CD4-positive, alpha-beta T cell treated with Interleukin-1 beta for 1 hour (primary cell): ENCODE measurements at places on chromosomes 6 and 20.

DNA sequence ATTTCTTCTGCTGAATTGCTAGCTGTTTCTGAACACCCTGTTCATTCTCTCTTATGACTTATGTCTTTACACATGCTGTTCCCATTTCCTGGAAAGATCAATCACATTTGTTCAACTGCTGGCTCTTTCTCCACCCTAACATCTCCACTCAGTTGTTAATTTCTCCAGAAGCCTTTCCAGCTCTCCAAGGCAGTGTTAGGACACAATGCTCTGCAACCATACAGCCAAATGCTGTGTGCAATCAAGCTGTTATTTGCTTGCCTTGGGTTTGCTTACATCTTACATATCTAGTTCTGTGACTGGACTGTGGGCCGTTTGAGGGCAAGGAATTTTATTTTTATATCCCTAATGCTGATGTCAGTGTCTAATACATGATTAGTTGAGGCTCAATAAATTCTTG is 24.2 kb upstream of the CITED2 start:
- no peak for DNase-seq

DNA sequence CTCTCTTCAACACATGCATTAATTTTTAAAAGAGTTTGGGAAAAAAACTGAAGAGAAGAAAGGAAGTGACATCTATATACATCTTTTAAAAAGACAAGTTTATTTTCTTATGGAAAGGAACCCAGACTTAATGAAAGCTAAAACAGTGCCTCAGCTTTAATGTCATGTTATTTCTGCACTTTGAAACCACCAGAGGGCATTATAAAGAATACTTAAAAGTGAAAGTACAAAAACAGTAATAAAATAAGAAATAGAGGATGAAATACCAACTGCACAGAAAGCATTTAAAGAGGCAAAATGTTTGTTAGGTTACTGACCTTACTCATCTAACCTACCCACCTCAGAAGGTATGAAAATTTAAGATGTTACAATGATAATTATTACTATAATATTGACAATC is 98.8 kb downstream of the HUS1B start:
- DNase-seq: no peak

GRCh38 chr20:43187476-43188233 is 2.1 kb downstream of the PTPRT start:
- peak; percentile 37 for DNase-seq

GRCh38 chr6:99613705-99614429 is 7.2 kb downstream of the PRDM13 start:
- DNase-seq: peak; percentile 30

DNA sequence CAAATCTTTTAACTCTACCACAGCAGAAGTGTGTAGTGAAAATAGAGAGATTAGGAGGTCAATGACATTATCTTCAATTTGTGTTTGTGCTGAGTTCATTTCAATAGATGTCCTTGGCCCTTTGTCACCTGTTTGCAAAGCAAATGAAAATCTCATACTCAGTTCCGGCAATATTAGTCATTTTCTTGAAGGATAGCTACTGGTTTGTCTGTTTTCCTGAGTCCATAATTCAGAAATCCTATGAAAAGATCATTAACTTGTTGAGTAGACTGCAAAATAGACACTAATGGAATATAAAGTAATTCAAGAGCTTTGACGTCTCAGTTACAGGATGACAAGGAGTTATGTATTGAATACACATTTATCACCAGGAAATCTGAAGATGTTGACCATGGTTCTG is 821.1 kb upstream of the FLRT3 start:
- no peak for DNase-seq

DNA sequence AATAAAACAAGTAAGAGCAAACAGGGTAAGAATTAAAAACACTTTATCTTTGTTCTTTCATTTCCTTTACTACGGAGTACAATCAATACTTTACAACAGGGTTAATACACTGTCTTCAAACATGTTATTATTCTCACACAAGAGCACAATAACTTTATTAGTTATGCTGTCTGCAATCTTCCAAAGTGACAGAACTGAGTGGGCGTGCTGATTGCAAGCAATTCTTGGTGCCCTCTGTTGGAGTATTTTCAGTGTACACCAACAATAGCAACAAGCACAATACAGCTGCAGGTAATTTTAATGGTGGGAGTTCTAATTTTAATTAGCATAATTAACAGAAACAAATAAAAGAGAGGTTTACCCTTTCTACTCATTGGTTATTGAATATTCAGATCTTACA is 33.9 kb upstream of the PTPRK start:
- DNase-seq: no peak

DNA sequence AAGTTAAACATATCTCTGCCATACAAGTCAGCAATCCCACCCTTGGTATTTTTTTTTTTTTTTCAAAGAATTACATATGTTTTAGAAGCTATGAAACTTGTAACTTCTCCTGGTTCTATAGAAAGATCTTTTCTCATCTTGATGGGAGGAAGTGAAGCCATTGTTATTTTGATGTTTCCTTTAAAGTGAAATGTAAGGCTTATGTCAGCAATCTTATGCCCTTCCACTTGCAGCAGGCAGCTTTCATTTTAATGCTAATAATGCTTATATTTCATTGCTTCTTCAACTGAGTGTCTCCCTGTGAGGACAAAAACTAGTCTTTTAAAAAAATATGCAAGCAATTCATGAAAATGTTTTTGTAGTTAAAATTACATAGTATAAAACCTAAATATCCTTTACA is 1614.7 kb downstream of the KHDRBS2 start:
- no peak for DNase-seq

GRCh38 chr20:1307171-1307570 is 21.8 kb downstream of the SDCBP2 start:
- DNase-seq: no peak

- DNase-seq: no peak
Observed at GRCh38 chr6:157516319-157517026, 135.5 kb downstream of the ZDHHC14 start.

DNA sequence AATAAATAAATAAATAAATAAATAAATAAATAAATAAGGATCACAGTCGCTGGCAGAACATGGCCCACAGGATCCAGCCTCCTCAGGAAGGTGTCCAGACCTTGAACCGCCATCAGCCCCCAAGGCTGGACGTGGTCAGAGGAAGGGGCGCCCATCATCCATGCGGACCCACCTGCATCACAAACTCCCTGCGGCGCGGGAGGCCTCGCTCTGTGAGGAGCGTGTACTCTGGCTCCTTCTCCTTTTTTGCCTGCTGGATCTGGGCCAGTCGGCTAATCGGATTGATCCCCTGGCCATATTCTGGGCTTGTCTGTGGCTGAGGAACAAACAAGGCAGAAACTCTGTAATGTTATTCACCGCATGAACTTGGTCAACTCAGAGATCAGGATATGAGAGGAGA is 65.2 kb downstream of the STAU1 start:
- DNase-seq: no peak

- no peak for DNase-seq
Observed at GRCh38 chr6:54910921-54911320, 64.3 kb downstream of the FAM83B start.

- no peak for DNase-seq
Observed at GRCh38 chr20:45828589-45828988, 1.5 kb upstream of the TNNC2 start.

DNA sequence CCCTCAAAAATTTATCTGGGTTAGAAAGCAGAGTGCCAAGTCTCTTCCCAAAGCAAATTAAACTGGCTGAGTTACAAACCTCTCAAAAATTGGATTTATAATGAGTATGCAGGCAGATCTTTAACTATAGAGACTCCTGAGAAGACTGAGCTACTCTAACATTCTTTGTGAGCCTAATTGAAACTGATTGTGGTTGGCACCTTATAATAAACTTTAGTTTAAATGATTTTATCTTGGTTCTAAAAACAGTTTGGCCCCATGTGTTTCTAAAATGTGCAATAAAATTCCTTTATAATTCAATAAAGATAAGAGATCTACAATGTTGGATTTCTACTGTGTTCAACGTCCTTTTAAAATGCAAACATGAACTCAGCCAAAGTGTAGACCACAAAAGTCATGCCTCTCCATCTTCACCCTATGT is 480.2 kb upstream of the RNF217 start:
- DNase-seq: no peak

DNA sequence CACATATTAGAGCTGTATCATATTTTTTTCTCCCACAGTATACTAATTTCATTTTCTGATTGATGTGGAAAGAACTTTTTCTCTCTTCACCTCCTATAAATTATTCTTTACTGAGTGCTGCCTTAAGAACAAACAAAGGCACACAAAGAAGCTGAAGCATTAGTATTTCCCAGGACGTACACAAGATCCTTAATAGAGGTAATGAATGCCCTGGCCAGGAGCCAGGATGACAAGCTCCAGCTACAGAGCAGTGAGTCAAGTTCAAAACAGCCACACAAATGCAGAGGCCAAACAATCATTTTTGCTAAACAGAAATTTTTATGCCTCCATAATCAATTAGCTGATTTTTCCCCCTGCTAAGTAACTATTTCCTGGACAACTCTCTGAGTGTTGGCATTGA is 639.6 kb downstream of the EPHA7 start:
- no peak for DNase-seq

DNA sequence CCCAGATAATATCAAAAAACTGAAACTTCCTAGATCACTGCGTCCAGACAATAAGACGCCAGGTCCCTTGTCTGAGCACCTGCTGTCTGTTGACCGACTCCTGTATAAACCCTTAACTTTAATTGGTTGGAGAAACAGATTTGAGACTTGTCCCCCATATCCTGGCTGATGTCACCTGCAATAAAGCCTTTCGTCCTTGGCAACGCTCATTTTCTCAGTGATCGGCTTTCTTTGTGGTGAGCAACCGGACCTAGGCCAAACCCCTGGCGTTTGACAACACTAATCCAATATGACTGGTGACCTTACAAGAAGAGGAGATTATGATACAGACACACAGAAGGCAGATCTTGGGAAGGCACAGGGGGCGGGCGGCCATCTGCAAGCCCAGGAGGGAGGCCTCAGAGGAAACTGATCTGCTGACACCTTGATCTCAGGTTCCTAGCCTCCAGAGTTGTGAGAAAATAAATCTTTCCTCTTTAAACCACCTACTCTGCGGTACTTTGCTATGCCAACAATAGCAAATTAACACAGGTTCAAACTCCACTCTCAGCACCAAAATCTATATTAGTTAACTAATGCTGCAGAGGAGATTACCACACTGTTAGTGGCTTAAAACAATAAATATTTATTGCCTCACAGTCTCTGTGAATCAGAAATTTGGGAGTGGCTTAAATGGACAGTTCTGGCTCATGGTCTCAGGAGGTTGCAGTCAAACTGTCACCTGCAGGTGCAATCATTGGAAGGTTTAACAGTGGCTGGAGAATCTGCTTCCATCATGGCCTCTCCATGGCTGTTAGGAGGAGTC is 178.7 kb downstream of the OTOR start:
- DNase-seq: no peak

DNA sequence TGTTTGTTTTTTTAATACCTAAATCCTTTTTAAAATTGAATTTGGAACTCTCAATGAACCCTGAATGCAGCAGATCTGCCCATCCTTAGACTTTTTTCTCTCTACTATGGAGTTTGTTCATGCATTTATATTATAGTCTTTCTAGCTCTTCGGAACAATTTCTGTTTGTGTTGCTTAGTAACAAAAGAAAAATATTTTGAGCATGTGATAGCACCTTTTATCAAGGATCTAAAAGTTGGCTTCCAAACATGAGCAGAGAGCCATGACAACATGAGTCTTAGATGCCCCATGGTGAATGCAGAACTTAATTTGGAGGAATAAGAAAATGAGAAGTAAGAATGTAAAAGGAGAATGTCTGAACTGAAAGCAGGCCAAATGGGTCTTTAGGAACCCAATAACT is 133.7 kb downstream of the EDN1 start:
- no peak for DNase-seq

DNA sequence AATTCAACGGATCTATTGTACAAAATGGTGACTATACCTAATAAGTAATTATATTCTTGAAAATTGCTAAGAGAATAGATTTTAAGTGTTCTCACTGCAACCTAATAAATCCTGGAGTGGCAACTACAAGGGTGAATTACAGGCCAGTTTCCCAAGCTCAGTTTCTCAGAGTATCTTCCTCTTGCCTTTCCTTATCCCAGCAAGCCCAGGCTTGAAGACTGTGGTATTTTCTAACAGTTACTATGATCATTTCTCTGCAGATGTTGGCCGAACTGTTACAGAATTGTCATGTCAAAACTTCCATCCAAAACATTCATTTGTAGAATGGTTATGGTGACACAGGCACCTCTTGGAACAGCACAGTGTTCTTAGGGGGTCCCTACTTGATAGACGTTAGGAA is 138.1 kb upstream of the PTCHD4 start:
- no peak for DNase-seq

DNA sequence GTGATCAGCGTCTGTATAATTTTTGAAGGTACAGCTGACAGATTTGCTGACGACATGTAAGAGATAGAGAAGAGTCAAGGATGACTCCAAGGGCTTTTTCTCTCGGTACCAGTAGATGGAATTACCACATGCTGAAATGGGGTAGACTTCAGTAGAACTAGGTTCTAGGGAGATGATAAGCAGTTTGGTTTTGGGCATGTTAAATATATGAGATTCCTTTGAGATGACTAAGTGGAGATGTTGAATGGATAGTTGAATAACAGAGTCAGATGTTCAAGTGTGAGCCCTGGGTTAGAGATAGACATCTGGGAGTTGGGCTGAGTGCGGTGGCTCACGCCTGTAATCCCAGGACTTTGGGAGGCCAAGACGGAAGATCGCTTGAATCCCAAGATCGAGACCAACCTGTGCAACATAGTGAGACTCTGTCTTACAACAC is 50.0 kb downstream of the PHF20 start:
- no peak for DNase-seq

DNA sequence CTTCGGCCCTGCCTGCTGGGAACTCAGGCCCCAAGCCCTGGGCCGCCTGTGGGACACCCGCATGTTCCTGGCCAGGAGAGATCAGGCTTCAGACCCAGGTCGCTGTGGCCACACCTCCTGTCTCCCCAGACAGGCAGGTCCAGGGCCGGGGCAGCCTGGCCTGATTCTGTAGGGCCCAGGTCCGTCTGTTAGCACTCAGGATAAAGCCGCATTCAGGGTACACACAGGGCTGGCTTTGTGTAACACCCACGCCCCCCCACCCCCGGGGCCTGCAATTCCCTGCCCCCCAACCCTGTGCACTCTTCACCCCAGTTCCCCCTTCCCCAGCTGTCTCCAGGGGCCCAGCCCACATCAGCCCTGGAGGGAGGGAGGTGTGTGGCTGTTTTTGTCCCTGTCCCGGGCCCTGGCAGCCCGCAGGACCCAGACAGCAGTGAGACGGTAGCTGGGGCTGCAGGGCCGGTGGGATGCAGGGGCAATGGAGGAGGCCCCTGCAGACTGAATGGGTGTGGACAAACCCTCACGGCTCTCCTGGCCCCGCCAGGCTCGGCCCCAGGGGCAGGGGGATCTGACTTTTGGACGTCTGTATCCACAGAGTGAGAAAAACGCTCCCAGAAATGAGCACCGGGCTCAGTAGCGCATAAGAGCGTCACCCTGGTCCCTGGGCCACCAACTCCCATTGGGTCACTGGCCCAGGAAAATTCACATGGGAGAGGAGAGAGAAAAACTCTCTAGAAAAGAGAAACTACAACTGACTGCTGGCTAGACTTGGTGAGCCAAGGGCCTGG is 42.4 kb upstream of the ZBP1 start:
- no peak for DNase-seq

- no peak for DNase-seq
Observed at GRCh38 chr20:13683833-13684232, 45.1 kb upstream of the TASP1 start.
